HepG2 (cell line): ENCODE measurements at places on chromosomes 2 and 18.
A peak's percentile ranks its signal among the peaks of the same experiment; 100 is the strongest.

DNA sequence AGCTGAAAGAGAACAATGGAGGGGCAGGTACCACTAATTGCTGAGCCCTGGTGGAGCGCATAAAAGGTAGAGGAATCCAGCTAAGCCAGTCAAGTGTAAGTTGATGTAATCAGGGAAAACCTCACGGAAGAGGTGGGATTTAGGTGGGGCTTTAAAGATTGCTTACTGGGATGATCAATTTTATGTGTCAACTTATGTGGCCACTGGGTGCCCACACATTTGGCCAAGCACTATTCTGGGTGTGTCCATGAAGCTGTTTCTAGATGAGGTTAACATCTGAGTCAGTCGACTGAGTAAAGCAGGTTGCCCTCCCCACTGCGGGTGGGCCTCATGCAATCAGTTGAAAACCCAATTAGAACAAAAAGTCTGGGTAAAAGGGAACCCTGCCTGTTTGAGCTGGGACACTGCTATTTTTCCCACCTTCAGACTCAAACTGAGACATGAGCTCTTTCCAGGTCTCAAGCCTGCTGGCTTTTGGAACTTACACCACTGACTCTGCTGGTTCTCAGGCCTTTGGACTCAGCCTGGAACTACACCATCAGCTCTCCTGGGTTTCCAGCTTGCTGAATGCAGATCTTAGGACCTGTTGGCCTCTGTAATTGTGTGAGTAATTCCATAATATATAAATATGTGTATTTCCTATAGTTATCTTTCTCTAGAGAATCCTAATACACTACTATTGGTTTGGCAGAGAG is 67.3 kb downstream of the MYO5B start:
- DNase-seq, result no peak

DNA sequence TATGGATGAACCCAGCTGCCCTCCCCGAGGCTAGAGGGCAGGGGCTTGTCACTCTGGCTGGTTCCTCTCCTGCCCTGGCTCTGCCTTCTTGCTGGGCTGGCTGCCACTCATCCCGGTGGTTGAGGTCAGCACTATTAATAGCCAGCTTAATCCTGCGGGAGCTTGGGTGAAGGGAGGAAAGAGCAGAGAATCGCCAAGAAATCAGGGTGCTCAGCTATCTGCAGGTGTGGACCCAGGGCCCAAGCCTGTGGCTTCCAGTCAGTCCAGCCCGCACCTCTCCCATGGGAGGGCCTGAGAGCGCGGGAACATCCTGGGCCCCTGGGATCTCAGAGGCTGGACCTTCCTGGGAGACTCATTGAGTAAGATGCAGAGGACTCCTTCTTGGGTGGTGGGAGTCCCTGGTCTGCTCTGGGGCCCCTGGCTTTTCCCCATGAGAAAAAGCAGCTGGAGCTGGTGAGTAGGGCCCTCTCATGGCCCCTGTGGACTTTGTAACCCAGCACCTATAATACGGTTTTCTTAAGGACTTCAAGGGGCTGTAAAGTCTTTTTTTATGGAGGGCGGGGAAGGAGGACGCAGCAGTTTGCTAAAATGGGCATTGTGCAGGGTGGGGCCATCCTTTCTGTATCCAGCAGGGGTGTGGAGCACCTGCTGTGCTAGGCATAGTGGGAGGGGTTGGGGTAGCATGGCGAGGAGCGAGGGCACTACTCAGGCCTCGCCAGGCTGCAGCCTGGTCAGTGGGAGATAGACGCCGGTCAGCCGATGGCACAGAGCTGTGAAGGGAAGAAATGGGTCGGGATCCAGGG is 27.4 kb upstream of the CNNM3 start:
- no peak for DNase-seq

- DNase-seq, result no peak
Measured at GRCh38 chr2:172225786-172226185, 123.1 kb upstream of the DLX2 start.

GRCh38 chr2:95530734-95531133 is 46.2 kb upstream of the TRIM43B start:
- DNase-seq, result no peak

- no peak for DNase-seq
Measured at GRCh38 chr2:118278046-118278445, 189.8 kb downstream of the INSIG2 start.

DNA sequence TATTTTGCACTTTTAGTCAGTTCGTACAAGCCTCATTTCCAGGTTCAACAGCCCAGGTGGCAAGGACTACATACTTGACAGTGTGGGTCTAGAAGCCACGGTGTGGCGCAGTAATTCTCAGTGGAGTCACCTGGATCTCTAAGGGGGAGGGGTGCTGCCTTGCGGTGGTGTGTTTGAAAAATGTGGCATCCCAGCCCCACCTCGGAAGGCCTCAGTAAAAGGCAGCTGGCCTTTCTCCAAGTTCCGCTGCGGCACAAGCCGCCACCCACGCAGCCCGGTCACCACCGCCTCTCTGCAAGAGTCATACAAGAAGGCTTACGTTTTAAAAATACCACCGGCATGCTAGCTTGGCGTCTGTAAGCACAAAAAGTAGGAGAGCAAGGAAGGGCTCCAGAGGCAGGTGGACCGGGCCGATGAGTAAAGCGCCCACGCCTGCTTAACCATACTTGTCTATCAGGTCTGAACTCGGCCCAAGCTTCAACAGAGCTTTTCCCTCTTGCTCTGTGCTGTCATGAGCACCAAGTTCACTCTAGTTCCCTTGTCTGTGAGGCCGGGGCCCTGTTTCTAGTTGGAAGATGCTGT is 49.5 kb downstream of the SPRED2 start:
- peak; percentile 86 for DNase-seq

- DNase-seq, result no peak
Measured at GRCh38 chr2:222561151-222561550, 94.7 kb downstream of the FARSB start.

DNA sequence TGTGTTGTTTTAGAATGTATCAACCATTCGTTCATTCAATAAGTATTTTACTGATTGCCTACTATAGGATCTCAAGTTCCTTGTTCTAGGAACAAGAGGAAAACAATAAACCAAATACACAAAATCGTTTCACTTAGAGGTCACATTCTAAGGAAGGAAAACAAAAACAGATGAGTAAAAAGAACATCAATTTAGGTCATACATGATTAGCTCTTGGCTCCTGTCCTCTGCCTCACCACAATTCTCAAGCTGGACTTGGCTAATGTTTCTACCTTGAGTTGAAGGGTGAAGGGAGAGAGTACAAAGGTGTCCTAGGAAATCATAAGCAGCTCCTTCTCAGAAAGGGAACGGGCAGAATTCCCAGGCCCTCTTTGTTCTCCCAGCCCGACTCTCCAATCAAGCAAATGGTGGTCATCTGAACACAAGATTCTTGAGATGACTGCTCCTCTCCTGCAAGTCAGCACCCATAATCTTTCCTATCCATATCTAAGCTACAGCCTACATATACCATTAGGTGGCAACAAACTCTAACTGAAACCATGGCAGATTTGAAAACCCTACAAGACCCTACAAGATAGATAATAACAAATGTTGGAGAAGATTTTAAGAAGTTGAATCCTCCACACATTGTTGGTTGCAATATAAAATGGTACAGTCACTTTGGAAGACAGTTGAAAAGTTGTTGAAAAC is 76.0 kb downstream of the CBLN2 start:
- no peak for DNase-seq

DNA sequence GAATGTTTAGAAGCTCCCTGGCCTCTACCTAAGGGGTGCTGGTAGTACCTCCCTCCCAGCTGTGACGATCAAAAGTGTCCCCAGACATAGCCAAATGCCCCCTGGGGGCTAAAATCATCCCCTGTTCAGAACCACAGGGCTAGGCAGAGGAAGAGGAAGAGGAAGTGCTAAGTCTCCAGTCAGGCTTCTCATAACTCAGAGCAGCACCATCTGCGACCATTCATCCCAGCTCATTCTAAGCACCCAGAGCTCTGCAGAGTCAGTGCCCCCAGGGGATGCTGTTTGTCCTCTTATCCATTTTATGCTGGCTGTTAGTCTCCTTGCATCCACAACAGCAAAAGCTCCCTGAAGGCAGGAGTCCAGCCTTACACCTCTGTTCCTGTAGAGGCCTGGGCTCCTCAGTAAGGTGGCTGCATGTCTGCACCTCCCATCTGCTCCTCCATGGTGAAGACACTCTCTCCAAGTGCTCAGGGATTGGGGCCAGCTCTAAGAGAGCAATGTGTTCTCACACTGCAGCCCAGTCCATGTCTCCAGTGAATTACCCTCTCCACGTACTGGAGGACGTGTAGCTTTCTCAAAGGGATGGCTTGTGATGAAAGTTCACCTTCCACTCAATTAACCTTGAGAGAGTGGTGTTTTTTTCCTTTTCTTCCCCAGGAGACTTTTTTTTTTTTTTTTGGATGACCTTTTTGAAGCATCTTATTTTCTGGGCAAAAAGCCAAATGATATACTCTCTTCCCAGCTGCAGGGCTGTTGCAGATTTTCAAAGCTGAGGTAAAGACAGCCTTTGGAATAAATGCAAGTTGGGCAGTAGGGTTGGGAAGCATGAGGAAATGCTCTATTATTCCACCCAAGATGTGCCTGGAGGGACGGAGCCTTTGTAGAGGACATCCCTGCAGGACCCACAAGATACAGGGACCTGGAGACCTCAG is 158.9 kb upstream of the SLC14A2 start:
- DNase-seq, result no peak

- DNase-seq, result no peak
Measured at GRCh38 chr2:208245746-208246145, 9.1 kb downstream of the IDH1 start.

GRCh38 chr2:137948894-137949293 is 15.4 kb upstream of the HNMT start:
- DNase-seq, result no peak

- no peak for DNase-seq
Measured at GRCh38 chr2:60834270-60834717, 47.1 kb upstream of the REL start.

- no peak for DNase-seq
Measured at GRCh38 chr2:198731842-198732399, 725.8 kb downstream of the SATB2 start.
